C1 segment of cervical spinal cord (tissue), 14 donors: ENCODE measurements at places on chromosomes 11 and 22.

GRCh38 chr11:61267437-61267841, 26.5 kb downstream of the PGA5 start:
- no peak for DNase-seq

DNA sequence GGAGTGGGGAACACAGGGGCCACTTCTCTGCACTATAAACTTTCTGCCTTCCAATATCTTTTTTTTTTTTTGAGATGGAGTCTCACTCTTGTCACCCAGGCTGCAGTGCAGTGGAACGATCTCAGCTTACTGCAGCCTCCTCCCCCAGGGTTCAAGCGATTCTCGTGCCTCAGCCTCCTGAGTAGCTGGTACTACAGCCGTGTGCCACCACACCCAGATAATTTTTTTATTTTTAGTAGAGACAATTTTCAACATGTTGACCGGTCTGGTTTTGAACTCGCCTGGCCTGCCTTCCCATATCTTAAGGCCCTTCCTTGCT, 1.7 kb downstream of the SLC3A2 start:
- DNase-seq = no peak

GRCh38 chr11:31968461-31969358, 122.2 kb upstream of the RCN1 start:
- no peak for DNase-seq

- no peak for DNase-seq
These were observed 20.6 kb upstream of the DDI1 start for GRCh38 chr11:104015649-104016415.

GRCh38 chr11:69936771-69937170, 117.6 kb upstream of the FGF3 start:
- DNase-seq = no peak

GRCh38 chr22:29707010-29707409, 12.8 kb upstream of the CABP7 start:
- DNase-seq = no peak

GRCh38 chr22:20636945-20637344, 129.5 kb downstream of the MED15 start:
- DNase-seq = no peak

- DNase-seq = no peak
These were observed 1041.0 kb upstream of the CNTN5 start for GRCh38 chr11:97979741-97980140.

GRCh38 chr11:11076276-11076675, 218.4 kb upstream of the ZBED5 start:
- DNase-seq = no peak

GRCh38 chr11:35735411-35735810, 72.8 kb downstream of the TRIM44 start:
- DNase-seq = no peak

DNA sequence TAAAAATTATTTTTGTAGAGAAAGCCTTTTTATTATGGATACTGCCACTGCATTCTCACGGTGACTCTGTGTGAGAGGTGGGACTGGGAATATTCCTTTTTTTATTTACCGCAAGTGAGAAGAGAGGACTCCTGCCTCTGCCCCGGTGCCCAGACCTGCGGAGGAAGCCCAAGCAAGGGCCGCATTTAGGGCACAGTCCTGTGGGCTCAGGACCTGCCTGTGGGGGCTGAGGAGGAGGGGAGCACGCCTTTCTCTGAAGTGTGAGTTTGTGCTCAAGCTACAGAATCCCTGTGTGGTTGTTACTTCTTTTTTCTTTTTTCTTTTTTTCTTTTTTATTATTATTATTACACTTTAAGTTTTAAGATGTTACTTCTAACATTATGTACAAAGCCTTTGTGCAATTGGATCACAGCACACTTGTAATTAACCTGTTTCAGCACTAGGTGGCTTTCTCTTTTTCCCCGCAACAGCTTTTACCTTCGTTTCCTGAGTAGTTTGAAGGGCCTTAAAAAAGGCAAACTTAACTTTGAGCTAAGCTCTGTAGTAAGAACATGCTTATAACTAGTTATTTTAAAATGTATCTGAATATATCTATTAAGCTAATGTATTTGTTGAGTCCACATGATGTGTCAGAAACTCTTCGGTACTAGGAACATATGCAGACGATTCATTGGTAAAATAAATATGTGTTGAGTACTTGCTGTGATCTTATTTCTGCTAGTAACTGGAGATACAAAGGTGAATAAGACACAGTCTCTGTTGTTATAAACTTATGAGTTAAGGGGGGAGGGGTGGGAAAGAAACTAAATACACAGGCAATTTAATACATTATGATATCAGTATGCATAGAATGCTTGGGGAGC, 18.3 kb downstream of the AMOTL1 start:
- no peak for DNase-seq

- DNase-seq = no peak
These were observed 2.2 kb upstream of the BCO2 start for GRCh38 chr11:112173152-112173551.

DNA sequence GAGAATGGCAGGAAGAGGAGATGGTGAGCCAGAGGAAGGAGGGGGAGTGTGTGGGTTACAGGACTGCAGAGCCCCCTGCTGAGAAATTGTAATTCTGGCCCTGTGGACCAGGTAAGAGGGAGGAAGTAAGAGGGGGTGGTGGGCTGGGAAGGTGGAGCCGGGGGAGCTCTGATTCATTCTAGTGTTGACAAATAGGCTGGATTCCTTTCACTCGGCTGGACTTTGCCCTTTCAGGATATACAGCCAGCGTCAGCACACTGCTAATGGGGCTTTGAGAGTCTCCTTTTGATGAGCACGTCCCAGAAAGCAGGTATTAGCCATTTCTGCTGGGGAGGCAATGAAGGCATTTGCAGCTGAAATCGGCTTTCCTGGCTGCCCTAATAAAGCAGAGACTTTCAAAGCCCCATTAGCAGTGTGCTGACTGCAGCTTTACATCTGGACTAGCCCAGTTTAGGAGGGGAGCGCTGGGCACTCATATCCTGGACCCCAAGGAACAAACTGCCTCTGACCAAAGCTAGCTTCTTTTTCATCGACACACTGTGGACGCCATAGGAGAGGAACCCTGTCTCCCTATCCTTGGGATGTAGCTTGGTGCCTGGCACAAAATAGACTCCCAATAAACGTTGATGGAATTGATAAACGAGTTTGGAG, 44.8 kb upstream of the CADM1 start:
- no peak for DNase-seq

- DNase-seq = no peak
These were observed 9.4 kb upstream of the FANCF start for GRCh38 chr11:22634897-22635629.

DNA sequence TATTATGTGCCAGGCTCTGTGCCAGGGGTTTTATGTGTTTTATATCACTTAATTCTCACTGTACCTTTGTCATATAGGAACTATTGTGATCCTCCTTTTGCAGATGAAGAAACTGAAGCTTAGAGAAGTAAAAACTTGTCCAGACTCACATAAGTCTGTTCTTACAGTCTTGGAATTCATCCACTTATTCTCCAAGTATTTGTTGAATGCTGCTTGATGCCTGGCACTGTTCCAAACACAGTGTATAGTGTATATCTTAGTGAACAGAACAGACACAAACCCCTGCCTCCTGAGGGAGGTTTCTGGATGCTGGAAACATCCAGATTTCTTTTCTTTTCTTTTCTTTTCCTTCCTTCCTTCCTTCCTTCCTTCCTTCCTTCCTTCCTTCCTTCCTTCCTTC, 29.0 kb upstream of the FGF3 start:
- DNase-seq = no peak

DNA sequence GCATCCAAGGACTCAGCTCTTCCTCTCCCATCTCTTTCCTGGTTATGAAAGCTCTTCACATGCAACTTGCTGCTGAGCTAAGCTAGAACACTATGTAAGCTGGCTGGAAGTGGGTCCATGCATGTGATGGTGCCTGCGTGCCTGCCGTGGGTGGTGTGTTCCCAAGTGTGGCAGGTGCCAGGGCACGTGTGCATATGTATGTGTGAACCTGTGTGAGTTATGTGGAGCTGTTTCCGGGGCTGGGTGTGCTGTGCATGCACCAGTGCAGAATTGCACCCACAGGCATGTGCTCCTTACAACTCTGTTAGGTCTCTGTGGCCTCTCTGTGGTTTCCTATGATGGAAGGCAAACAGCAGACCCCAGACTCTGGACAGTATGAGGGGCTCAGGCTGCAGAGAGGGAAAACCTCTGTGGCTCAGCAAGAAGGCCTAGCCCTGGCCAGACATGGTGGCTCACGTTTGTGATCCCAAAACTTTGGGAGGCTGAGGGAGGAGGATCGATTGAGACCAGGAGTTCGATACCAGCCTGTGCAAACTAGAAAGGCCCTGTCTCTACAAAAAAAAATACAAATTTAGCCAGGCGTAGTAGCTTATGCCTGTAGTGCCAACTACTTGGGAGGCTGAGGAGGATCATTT, 4.1 kb upstream of the P2RY6 start:
- DNase-seq = no peak

- no peak for DNase-seq
These were observed 904 bp upstream of the ANGPTL5 start for GRCh38 chr11:101917226-101917625.

- DNase-seq = no peak
These were observed 61.9 kb downstream of the SMCO4 start for GRCh38 chr11:93481279-93481678.

DNA sequence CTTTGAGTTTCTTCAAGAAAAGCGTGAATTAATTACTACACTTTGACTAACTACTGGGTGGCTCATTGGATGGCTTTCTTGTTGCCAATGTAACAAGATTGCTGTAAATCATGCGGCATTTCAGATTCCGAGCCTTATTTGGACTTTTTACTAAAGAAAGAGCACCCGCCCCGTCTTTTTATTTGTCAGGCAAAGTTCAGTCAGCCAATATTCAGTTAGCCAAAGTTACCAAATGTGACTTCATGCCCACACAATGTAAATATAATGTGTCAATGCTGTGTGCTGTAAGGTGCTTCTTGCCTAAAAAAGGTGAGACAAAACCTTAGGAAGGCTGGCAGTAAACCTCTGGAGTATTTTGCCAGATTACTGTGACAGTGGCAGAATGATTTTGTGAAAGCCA, 14.8 kb downstream of the FLI1 start:
- no peak for DNase-seq

DNA sequence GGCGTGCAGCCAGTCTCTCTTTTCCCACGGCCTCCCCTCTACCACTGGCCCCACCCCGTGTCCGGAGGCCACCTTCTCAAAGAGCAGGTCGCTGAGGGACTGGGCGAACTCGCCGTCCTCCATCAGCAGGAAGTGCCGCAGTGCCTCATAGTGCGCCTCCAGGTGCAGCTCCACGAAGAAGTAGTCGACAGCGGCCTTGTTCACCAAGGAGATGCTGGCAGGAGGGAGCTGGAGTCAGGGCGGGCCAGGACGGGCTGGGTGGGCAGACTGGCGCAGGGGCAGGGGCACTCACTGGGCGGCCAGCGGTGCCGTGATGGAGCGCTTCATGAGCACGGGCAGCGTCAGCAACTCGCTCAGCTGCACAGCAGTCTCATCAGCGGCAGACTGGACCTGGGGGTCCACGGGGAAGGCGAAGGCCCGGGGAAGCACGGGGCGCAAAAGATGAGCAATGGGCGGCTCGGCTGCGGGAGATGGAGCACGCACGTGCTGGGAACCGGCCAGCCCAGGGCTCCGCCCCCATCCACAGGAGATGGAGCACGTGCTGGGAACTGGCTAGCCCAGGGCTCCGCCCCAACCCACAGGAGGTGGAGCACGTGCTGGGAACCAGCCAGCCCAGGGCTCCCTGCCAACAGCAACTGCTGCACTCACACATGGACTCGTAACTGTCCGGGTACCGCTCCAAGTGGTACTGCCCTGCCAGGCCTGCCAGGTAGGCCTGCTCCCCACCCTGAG, 18.4 kb downstream of the SELENOO start:
- DNase-seq = no peak

DNA sequence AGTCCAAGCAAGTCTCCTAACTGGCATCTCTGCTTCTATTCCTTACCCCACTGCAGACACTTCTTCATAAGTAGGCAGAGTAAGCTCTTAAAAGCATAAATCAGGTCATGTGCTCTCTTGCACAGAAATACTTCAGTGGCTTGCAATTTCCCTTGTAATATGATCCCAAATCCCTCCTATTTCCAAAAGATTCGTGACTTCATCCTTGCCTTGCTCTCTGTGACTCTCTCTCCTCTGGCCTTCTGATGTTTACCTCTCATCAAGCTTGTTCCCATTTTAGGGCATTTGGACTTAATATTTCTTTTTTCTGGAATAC, 37.4 kb upstream of the NCR3LG1 start:
- DNase-seq = no peak

DNA sequence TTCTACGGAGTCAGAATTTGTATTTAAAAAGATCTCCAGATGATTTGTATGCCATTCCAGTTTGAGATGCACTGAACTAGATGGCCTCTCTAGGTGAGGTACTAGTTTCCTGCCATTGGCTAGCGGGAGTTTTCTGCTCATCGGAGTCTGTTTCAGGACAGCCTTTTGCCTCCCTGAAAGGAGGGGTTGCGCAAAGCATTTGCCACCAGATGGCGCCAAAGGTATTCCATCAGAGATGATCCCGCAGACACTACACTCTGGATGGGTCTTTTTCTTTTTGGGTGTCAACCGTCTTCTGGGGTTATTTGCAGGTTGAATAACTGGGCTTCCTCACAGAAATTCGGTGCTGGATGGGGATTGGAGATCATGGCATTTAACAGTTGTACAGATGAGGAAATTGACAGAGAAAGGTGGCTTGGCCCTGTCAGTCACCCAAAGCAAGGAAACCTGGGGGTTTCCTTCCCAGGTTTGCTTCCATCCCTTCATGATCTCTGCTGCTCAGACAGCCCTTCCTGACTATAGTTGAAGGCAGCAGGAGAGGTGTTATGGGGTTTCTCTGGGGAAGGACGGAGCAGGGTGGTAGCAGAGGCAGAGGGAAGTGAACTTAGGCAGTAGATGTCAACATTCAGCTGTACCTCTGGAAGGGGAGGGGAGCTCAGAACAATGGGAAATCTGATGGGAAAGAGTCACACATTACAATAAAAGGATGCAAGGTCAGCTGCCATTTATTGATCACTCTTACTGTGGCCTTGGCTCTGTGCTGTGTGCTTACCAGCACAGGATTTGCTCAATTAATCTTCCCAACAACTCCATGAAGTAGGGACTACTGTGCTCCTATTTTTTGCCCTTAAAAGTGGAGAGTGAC, 81.6 kb downstream of the CCDC81 start:
- DNase-seq = peak; percentile 58

- no peak for DNase-seq
These were observed 47.0 kb downstream of the ZNF280B start for GRCh38 chr22:22461583-22461982.

GRCh38 chr11:107370390-107370789, 87.2 kb downstream of the CWF19L2 start:
- DNase-seq = no peak

DNA sequence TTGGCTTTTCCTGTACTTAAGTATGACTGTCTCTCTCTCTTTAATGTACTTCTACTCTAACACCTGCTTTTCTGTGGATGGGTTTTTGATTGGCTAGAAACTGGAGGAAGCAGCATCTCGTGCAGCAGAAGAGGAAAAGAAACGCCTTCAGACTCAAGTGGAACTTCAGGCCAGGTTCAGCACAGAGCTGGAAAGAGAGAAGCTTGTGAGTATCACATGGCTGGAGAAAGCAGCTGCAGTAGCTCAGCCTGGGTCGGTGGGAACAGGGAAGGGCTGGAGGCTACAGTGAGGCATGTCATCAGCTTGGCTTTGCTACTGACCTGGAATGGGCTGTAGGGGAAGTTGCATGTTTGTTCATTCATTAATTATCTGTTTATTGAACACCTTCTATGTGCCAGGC, 74.2 kb downstream of the SWAP70 start:
- DNase-seq = no peak
